Hematopoietic multipotent progenitor cell treated with erythropoietin and hydrocortisone succinate and interleukin-3 and kit ligand, for 8 days (in vitro differentiated cells): ENCODE measurements at places on chromosomes 16 and 17.

DNA sequence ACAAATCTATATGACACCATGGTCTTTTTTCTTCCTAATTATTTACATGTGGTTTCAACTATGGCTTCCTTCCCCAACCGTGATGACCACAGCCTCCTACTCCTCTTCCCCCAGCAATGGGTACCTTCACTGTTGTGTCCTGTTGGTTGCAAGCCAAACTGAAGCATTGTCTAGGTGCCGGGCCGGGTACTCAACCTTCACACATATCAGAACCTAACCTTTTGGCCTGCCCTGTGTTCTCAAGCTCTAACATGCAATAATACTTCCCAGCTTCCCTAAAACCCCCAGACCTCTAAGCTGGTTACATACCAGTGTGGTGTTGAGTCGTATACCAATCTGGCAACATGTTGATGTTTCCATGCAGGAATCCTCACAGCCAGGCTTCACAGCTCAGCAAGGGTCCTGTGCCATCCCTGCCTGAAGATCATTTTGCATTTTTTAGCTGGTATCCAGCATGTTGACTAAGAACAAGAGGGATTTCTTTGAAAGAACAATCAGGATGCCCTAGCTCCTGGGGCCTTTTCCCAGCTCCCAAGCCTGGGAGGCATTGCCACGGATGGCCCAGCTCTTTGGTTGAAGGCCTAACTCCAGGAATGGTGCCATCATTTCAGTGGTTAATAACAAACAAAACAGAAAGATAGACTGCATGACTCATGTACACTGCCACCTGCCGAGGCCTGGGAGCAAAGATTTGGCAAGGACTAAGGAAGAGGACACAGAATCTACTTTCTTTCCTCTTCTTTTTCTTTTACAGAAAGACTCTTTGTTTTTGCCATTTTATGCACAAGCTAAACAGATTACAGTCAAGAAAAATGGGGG lies 373.7 kb upstream of the SALL1 start:
- no peak for DNase-seq

GRCh38 chr16:14586637-14587305 lies 43.3 kb downstream of the PARN start:
- DNase-seq: no peak

DNA sequence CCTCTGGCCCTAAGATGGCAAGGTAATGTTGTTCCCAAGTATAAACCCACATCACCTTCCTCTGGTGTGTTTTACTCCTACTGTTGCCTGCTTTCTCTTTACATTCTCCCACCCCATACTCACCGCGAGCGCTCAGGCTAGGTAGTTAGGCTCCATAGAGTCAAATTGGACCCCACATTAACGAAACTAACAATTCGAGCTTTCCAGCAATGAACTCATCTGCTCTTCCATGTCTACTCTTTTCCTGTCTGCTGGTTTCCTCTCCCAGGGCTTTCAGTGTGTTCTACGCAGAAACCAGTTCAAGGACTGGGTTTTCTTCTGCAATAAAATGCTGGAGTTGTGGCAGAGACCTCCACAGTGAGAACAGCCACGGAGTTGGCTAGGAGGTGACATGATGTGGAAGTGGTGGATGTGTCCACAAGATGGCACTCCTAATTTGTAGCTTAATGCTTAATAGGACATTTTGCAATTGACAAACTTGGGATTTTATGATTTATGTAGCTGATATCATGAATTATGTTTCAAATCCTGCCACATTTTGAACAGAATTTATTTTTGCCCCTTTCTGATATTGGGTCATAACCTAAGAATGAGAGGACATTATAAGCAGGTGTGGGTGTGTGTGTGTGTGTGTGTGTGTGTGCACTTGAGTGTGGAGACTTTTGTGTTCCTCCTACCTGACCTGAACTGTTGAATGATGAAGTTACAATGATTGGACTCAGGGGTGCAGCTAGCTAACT lies 2.2 kb upstream of the UQCRC2 start:
- peak; percentile 56 for DNase-seq

GRCh38 chr17:34813290-34813689 lies 148.0 kb downstream of the CCT6B start:
- no peak for DNase-seq

DNA sequence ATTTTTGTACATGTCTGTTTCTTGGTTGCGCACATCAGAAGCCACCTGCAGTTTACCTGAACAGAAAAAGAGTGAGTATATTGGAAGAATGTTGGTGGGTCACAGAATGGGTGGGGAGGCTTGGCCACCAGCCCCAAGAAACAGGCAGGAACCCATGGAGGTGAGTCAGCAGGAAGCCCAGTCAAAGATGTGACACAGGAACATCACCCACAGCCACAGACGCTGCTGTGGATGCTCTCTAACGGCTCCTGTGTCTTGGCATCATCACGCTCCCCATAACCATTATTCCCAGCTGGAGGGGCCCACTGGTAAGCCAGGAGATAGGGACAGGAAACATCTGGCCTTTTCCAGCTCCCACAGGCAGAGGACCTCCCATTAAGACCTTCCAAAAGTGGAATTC lies 94.0 kb upstream of the WSB1 start:
- no peak for DNase-seq

DNA sequence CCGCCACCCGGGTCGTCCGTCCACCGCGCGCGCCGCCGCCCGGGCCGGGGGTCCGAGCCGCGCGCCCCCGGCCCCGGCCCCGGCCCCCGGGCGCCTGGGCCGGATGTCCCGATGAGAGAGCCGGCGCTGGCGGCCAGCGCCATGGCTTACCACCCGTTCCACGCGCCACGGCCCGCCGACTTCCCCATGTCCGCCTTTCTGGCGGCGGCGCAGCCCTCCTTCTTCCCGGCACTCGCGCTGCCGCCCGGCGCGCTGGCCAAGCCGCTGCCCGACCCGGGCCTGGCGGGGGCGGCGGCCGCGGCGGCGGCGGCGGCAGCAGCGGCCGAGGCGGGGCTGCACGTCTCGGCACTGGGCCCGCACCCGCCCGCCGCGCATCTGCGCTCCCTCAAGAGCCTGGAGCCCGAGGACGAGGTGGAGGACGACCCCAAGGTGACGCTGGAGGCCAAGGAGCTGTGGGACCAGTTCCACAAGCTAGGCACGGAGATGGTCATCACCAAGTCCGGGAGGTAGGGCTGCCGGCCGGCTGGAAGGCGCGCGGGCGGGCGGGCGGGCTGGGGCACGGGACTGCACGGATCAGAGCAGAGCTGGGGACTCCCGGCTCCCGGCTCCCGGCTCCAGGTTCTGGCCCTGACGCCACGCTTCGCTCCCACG lies 548 bp downstream of the TBX2 start:
- no peak for DNase-seq
